Stimulated activated CD4-positive, alpha-beta T cell treated with anti-CD3 and anti-CD28 coated beads, Interleukin-1b, Interleukin-23, amount 100 ng/mL, for 24 hours (primary cell): ENCODE measurements at places on chromosomes 4 and X.

- DNase-seq, result no peak
Measured at GRCh38 chrX:117376460-117376859, 740.1 kb downstream of the KLHL13 start.

DNA sequence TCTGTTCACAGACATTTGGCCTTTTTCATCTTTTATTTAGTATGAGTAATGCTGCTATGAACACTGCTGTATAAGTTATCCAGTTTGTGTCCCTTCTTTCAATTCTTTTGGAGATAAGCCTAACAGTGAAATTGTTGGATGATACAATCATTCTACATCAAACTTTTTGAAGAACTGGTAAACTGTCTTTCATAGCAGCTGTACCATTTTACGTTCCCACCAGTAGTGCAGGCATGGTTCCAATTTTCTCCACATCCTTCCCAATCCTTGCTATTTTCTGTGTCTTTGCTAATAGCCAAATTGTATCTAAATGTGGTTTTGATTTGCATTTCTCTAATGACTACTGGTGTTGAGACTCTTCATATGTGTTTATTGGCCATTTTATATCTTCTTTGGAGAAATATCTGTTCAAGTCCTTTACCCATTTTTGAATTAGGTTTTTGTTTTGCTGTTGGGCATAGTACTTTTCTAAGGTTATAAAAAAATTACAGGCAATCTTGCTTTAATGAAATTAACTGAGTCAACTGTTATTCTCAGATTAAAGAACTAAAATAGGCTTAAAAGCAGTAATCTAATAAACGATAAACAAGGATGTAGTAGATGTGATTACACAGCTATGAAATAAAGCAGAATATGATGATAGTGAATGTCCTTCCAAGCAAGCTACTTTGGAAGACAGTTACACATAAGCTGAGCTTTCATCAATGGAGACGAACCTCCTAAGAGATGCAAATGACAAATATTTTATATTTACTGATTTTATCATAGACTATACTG lies 57.2 kb downstream of the FBXW7 start:
- DNase-seq, result no peak

GRCh38 chr4:25786497-25787065 lies 76.2 kb downstream of the SEL1L3 start:
- no peak for DNase-seq

DNA sequence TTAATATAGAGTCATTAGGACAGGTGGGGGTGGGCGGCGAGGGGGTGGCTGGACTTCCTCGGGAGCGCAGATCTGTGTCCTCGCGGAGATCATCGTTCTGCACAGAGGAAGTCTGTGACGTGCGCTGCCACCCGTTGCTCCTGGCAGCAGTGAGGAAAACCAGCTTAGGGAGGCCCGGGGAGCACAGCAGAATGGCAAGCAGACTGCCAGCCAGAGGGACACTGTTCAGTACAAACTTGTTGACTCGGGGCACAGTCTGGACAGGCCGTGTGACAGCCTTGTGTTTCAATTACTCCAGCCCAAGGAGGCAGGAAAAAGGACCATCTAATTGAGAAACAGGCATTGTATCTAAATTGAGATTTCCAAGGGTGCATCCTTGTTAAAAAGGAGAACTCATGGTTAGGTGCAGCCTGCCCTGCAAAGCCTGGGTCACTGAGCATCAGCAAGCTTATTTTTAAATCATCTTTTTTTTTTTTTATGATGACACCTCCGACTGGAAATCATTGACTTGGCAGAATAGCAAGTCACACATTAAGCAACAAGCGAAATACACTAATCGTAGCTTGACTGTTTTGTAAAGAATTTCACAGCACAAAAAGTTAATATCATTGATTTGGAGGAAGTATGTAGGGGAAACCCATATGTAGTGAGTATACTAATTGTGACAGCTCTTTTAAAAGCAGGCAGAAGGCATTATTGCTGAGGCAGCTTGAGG lies 512.0 kb upstream of the FAT1 start:
- DNase-seq, result no peak

GRCh38 chr4:39664828-39665731 lies 26.4 kb upstream of the SMIM14 start:
- no peak for DNase-seq

DNA sequence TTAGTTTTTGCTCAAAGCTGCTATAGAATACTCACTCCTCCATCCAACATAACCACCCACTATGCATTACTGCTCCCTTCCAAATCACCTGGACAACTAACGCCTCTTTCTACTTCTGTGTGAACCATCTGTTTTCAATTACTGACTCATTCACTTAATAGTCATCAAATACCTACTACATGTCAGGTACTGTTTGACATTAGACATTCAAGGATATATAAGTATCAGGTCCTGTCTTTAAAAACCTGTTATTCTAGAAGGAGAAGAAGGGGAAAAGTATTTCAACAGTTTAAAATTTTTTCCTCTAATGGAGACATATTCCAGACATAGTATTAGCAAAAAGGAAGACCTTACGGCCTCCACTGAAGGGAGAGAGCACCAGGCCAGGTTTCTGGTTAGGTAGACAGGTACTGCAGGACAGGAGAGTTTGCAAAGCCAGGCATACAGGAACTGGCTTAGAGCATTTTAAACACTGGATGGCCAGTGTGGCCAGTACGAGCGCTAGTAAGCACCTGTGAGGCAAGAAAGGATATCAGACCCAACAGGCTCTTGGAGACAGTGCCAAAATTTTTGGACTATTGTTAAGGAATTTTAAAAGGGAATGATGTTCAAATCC lies 39.0 kb downstream of the SH3RF1 start:
- no peak for DNase-seq

DNA sequence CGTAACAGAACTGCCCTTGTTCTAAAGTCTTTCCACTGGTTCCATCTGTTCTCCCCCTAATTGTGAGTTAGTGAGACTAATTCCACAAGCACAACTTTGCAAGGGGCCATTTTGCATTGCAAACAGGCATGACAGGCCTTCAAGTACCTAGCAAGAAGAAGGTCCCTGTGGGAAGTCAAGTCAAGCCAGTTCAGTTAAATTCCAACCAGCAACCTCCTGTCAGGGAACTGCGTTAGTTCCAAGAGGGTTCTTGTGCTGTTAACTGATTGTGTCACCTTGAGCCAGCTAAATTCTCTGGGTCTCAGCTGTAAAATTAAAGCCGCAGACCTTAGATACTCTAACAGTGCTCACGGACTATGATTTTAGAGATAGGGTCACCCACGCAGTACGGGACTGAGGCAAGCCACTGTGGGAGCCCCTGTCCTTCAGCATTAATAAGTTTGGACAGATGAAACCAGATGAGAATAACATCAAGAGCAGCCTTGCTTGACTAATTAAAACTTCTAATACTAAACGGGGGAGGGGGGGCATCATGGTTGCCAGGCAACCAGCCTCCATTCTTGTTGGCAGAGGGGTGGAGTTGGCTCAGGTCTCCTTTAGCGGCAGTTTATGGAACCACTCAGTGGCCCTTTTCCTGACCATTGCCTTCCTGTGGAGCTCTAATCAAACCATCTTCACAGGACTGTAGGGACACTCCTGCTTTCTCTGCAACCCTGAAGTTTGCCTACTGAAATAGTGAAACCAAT lies 24.1 kb upstream of the TMEM150C start:
- DNase-seq, result no peak

GRCh38 chr4:100188829-100189228 lies 1.4 kb downstream of the DDIT4L start:
- DNase-seq, result no peak

DNA sequence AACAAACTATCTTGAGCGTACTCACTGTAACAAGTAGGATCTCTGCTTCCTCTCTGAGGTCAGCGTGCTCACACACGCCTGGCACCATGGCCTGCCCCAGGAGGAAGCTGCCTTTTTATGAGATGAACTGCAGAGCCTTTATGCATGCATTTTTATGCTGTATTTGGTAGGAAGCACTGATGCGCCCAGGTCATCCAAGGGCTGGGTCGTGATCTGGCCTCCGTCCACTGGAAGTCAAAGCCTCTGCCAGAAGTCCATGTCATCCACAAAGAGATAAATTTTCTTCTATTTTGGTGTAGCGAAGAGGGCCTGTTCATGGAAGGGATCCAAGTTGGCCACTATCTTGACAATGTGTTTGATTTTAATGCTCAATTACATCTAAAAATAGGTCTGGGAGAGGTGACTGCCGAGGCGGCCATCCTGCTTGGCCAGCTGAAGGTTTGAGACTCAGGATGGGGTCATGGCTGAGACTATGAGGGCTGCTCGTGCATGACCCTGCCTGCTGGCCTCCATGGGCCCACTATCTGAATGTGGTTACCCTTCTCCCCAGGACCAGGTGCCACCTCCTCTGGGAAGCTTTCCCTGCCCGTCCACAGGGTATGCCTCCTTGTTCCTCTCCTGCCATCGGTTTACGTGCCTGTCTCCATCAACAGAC lies 50.3 kb downstream of the HTRA3 start:
- no peak for DNase-seq

DNA sequence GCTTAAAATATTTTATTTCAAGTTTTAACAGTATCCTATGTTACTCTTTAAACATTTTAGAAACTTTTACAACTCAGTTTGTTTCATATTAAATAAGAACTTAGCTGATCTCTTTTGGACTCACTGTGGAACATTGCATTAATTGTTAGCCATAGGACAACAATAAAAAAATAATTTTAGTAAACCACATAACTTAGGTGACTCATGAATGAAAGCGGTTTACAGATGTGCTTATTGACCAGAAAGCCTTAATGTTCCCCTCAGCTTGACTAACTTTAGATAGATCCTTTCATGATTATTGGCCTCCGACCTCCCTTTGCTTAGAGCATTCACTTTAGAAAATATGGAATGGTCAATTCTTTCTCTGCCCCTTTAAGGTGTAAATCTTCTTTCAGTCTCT lies 783.5 kb upstream of the MAGEB2 start:
- DNase-seq, result no peak

DNA sequence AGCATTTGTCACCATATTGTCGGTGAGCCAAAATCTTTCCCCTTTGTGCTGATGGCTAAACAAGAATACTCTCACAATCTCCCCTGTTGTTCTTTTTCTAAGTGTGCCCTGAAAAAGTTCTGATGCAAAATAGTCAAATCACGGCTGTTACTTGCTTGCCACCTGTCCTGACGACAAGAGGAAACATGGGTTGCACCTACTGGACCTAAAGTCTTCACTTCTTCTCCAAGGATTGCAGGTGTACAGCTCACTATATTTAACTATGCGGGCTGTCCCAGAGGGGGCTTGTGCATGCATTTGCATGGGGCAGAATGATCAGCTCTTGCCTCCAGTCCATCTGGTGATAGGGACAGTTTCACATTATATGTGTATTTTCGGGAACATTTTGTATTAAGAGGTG lies 21.6 kb downstream of the AFF2 start:
- no peak for DNase-seq

DNA sequence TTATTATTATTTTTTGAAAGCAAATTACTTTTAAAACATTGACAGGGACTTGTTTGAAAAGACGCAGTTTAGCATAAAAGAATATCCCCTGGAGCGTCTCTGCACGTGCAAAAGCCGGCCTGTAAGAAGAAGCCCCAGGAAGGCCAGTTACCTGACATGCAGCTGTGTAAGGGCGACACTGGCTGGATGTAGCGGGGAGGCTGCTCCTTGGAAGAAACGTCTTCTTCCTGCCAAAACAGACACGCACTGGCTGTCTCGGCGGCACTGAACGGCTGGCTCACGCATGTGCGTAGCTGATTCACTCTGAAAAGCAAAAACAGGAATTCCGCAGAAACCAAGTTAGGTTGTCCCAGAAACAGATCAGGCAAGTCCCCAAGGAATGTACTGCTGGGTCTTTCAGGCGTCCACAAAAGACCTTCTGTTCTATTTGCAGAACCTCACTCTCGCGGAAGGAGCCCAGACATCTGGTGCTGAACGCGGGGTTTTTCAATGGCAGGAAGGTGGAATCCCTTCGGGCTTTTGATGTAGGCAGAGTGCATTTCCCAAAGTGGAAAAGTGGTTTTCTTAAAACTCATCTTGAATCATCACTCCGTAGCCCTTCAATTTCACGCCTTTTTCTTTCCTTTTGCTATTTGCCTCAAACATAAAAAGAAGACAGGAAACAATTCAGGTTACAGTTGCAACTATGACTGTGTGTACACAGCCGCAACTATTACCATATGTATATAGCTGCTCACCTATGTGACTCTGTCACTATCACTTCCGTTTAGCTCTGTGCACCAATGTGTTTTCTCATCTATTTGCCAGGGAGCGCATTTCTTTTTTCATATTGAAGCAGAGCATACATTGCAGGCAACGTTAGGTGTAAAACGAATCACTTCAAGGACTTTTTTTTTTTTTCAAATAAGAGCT lies 38.1 kb upstream of the ARSH start:
- no peak for DNase-seq

DNA sequence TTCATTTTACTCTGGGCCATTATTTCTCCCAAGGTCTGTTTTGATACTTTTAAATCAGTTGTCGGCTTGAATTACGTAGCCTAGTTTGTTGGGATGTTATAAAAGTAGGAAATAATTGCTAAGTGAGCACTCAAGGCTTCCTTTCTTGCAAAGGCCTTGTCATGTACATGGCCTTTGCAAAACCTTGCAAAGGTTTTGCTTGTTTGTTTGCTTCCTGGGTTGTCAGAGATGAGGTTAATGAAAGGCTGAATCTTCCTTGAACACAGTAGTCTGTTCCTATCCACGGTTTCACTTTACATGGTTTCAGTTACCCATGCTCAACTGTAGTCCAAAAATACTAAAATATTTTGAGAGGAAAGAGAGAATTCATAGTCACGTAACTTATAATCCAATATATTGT lies 113.5 kb downstream of the NAA11 start:
- no peak for DNase-seq

DNA sequence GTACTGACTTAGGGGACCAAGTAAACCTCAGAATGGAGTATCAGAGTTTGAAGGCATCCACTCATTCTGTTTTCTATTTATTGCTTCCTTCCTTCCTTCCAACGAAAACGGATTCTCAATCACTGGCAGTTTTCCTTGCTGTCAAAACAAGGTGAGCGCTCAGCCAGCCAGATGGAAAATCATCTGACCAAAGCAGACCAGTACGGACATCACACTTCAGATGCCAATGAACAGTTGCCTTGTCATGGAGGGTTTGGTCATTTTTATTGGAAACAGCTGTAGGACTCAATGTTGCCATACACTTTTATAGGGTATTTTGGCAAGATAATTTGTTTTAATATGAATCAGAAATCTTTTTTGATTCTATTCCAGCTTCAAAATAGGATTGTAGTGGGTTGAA lies 16.6 kb downstream of the GEMIN8 start:
- DNase-seq, result no peak

DNA sequence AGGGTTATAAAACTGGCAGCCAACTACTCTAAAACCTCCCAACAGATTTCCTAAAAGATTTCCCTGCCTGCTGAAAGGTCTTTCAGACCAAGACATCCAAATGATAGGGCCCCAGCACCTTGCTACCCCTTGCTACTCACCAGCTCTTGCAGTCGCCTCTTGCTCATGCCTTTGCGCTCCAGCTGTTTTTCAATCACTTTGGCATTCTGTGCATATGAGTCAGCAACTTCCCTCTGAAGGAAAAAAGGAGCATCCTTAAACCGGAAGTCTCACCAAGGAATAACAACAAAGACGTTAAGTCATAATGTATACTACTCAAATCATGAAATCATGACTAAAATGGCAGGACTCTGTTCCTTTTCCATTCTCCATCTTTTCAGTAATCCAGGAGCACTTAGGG lies 24.0 kb downstream of the STEEP1 start:
- no peak for DNase-seq
